ENCODE measurements at places on chromosomes 2 and 18.

- DNase-seq, result no peak
Observed at GRCh38 chr2:100234141-100234540, 88.2 kb downstream of the LONRF2 start.

DNA sequence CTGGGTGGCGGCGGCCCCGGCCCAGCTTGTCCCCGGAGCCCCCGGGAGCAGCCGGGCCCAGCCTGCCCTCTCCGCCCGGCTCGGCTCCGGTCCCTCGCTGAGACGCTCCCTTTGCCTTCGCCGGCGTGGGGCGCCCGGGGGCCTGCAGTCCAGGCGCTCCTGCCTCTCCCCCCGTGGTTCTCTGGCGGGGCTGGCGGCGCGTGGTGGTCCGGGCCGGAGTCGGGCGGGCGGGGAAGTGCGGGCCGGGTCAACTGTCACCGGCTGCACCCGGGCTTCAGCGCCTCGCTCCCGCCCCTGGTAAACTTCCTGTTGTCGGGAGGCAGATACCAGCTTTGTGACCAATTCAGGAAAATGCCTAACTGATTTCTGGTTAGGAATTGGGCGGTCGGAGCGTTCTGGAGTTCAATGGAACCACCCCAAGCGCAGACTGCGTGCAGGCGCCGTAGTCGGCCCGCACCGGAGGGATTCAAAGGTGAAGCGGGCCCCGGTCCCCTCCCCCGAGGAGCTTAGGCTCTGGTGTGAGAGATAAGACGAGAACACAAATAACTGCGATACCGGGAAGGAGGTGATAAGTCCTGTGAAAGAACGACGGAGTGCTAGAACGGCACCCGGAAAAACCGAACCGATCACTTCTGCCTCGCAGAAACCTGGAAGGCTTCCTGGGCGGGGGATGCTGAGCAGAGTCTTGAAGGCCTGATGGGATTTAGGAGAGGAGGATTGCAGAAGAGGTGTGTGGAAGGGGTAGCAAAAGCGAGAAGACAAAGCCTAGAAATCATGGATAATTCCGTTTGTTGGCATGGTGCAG, 891 bp downstream of the CAB39 start:
- DNase-seq, result peak; percentile 53

- DNase-seq, result no peak
Observed at GRCh38 chr2:121721926-121722325, 14.7 kb downstream of the NIFK start.

DNA sequence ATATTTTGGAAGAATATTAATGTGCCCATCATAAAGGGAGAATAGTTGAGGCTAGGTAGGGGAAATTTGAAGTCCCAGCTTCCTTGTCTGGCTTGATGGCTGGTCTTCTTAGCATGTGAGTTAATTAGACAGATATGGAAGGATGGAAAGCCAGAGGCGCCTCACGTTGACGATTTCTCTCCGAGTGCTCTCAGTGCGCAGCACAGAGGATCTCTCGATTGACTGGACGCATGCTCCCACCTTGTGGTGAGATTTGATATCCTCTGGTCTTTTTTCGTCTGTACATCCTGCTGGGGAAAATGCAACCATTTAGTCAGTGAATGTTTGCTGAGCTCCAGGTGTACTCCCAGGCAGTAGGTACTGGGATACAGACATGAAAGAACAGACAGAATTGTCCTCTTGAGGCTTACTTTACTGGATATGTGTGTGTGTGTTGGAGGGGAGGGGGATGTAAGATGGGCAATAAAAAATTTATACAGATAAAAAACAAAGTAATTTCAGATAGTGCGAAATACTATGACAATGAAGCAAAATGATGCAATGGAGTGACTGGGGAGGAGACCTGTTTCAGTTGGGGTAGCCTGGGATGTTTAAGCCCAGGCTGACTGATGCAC, 66.9 kb upstream of the ZNG1B start:
- DNase-seq, result peak; percentile 40

- DNase-seq, result no peak
Observed at GRCh38 chr2:18372641-18373040, 187.8 kb downstream of the RDH14 start.

- DNase-seq, result no peak
Observed at GRCh38 chr18:46663539-46663938, 6.5 kb upstream of the LOXHD1 start.

DNA sequence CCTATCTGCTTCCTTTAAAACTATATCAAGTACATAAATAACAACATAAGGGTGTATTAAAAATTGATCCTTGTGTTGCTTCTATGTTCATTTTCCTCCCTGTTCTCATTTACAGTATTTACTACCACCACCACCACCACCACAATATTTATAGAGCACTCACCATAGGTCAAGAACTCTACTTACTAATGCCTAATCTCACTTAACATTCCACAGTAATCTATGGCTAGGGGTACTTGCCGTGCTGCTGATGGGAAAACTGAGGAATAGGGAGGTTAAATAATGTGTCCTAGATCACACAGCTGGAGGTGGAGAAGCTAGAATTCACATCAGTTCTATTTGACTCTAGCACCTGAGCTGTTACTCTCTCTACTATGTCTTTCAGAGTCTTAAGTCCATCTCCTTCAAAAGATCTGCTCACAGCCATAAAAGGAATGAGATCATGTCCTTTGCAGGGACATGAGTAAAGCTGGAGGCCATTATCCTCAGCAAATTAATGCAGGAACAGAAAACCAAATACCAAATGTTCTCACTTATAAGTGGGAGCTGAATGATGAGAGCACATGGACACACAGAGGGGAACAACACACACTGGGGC, 54.1 kb upstream of the ZNF385B start:
- no peak for DNase-seq

DNA sequence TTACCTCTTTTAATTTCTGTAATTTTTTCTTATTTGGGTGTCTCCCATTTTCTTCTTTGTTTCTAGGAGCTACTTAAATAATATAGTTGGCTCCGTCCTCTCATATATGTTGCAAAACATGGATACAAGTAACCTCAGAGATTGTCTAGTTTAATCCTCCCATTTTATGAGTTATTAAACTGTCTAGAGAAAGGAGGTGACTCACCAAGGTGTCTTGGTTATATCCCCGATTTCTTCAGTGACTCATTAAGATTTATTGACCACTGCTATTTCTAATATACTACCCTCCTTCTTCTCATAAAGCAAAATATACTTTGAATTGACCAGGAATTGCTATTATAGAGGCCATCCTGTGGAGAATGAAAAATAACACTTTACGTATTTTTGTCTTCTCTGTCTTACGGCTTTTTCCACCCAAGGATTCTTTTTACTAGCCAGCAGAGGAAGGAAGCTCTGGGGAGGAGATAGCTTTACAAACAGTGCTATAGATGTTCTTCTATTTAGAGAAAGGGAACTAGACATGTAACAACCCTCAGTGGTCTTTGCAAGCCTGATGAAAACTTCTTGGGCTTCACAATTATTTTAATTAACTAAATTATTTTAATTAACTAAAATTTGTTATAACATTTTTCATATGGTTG, 300.4 kb upstream of the TNP1 start:
- no peak for DNase-seq

GRCh38 chr2:222504719-222505118, 80.4 kb downstream of the SGPP2 start:
- no peak for DNase-seq

- no peak for DNase-seq
Observed at GRCh38 chr2:162022290-162022945, 51.6 kb downstream of the DPP4 start.

- DNase-seq, result no peak
Observed at GRCh38 chr2:216837740-216838139, 22.1 kb downstream of the TNP1 start.

DNA sequence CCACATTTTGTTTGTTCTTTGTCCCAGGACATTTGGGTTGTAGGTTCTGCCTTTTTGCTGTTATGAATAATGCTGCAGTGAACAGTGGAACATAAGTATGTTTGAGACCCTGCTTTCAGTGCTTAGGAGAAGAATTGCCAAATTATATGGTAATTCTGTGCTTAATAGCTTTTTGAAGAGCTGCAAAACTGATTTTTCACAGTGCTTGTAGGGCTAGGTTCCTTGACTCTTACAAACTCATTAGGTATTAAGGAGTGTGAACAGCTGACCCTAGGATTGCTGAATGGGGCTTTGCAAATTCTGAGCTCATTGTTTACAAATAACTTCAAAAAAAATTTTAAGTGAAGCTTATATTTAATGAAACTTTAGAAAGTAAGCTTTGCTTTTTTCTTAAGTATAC, 154.2 kb downstream of the LTBP1 start:
- no peak for DNase-seq

- DNase-seq, result no peak
Observed at GRCh38 chr18:44996261-44996660, 315.6 kb downstream of the SETBP1 start.

GRCh38 chr18:48405978-48406377, 3.2 kb downstream of the ZBTB7C start:
- DNase-seq, result no peak

GRCh38 chr2:70668911-70669310, 99.1 kb downstream of the ADD2 start:
- DNase-seq, result no peak

DNA sequence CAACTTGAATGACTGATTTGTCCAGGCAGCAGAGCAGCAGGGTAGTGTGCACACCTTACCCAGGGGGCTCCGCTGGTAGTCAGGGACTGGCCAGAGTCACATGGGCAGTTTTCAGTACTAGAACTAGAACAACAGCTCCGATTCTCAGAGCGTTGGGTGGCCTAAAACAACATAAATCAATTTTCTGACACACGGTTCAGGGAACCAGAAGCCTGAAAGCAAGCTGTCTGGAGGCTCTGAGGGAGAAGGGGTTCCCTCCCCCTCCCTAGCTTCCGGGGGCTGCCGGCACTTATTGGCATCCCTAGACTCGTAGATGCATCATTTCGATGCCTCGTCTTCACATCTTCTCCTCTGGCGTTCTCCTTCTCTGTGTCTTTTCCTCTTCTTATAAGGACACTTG, 13.4 kb upstream of the ITGB6 start:
- DNase-seq, result no peak

DNA sequence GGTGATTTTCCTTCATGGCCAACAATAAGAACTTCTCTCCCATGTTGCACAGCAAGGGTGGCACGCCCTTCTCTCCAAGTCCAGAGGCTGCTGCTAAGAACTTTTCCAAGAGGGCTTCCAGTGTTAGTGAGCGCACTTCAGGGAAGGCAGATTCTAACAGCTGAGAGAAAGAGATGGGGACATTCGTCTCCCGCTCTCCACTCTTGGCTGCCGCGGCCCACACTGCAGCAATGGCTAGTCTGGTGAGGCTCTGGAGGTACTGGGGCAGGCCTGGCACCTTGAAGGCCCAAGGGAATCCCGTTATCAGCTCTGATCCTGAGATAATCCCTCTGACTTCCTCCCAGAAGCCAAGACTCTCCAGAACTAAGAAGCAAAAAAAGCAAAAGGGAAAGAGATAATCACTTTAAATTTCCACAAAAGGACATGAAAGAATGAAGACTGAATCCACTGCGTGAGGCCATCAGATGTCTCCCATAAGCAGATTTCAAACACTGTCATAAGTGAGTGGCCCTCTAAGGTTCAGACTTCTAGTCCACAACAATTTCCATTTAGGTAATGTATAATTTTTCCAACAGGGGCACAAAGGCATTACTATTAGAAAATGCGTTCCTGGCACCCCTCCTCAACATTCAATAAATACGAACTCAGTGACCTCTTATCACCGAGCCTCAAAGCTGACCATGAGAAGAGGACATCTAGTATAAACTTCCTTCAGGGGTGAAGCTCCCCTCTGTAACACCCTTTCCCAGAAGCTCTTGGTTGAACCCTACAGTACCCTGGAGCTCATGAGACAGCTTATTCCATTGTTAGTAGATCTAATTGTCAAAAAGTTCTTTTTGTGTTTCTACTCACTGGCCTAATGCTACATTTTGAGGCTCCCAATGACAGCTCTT, 66.7 kb upstream of the ZFP36L2 start:
- no peak for DNase-seq
